ENCODE measurements at places on chromosomes 6 and 20.

DNA sequence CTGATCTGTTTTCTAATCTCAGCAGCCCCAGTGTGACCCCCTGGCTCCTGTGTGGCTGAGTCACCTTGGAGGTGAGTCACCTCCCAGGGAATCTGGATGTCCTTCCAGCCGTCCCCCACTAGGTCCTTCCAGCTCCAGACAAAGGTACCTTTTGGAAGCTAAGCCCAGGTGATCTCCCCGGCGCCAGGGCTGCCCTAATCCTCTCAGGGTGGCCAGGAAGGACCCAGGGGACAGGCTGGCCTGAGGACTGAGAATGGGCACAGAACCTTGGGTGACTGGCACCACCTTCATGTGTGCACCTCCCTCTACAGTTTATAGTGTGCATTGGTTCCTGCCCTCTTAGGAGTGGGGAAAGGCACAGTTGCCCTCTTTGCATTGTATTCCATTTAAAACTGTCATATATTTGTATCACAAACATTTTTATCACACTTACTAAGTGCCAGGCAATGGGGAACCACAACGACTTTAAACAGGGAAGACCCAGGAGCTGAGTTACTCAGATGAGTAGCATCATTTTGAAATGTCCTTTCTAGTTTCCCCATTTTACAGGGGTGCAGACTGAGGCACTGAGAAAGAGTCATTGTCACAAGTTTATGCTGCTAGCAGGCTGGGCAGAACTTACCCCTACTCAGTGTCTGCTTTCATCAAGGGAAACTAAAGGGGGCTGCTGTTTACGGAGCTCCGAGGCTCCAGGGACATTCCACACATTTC lies 2.6 kb upstream of the BPIFB4 start:
- no peak for DNase-seq

DNA sequence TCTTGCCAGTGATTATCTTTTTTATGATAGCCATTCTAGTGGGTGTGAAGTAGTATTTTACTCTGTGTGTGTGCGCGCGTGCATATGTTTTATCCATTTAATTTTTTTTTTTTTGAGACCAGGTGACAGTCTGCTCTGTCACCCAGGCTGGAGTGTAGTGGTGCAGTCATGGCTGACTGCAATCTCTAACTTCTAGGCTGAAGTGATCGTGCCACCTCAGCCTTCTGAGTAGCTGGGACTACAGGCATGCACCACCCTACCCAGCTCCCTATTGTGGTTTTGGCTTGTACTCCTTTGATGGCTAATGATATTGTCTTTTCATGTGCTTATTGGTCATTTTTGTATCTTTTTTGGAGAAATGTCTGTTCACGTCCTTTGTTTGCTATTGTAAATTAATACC lies 33.3 kb downstream of the ITCH start:
- no peak for DNase-seq

DNA sequence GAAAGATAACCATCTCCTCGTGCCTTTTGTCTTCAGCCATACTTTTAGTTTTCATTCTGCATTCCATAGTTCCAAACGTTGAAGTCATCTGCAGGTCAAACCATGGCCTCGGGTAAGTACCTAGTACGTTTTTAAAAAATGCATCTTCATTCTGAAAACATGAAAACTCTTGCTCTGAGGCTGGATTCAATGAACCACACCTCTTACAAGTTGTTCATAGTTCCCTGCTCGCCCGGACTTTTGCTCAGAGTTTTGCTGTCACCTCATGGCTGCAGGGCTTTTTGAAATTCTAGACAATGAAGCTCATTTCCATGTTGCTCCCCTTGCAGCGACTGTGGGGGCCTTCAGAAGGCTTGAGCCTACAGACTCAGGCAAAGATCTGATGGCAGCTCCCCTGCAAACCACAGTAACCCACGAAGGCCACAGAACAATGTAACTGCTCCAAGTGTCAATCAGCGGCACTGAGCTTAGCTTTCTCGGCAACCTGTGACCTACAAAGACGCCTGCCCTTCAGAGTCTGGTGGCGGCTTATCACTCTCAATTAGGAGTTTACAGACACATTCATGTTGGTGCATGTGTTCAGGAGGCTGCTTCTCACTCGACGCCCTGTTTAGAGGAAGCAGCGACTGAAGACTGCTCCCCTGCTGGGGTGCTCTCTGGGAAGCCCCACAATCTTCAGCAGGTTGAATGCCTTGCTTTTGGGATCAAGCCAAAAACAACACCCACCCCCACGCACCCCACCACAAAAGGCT lies 61.2 kb downstream of the FOXC1 start:
- DNase-seq, result no peak

- peak; percentile 41 for DNase-seq
These were observed 20.7 kb downstream of the GTPBP2 start for GRCh38 chr6:43608310-43608763.

GRCh38 chr20:13245250-13245723 lies 24.2 kb downstream of the ISM1 start:
- no peak for DNase-seq

DNA sequence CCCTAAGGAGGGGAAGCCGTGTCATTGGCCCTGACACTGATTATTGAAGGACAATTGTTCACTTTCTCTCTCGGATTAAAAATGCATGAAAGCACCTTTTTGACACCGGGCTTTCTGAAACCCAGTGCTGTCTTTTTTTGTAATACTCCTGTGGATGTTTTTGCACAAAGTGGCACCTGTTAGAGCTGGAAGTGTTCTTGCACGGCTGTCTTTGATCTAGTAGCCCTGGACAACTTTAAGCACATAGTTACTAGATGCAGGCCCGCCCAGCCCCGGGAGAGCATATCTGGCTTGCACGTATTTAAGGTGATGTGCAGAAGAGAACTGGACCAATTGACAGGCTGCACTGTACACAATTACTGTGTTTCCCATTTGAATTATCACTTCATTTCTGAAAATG lies 72.6 kb downstream of the ARID1B start:
- DNase-seq, result no peak

- DNase-seq, result no peak
These were observed 43.8 kb upstream of the AFDN start for GRCh38 chr6:167782698-167783517.

All from stimulated activated CD4-positive, alpha-beta T cell treated with anti-CD3 and anti-CD28 coated beads, TNF-alpha, amount 100 ng/mL, for 1 hour (primary cell).